ENCODE measurements at places on chromosomes 2 and 18.

DNA sequence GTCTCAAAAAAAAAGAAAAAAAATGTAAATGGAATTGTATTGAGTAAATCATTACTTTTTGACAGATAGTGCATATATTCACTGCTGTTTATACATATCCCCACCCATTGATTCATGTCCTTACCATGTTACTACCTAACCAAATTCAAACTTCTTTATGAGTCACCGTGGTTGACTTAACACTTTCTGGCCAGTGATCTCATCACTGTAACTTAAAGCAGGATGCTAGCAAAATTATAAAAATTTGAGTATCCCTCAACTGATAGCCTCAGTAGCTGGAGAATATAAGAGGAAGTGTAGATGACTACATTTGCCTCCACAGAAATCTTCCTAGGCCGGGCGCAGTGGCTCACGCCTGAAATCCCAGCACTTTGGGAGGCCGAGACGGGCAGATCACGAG lies 13.4 kb downstream of the CNOT9 start:
- no peak for DNase-seq

DNA sequence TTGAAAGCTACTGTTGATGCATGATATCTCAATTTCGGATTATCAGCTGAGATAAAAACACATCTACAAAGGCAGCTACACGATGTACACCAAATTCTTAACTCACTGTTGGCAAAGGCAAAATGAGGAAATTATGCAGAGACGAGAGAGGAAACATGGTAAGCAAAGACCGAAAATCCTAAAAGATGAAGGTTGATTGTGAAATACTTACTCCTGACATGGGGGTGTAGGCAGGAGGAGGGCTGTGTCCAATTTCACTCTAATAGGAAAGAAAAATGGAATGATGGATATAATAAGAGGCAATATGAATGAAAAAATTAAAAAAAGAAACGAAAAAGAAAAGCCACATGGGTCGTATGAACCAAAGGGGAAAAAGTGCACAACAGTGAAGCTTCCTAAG lies 831.3 kb downstream of the CPS1 start:
- DNase-seq = no peak

DNA sequence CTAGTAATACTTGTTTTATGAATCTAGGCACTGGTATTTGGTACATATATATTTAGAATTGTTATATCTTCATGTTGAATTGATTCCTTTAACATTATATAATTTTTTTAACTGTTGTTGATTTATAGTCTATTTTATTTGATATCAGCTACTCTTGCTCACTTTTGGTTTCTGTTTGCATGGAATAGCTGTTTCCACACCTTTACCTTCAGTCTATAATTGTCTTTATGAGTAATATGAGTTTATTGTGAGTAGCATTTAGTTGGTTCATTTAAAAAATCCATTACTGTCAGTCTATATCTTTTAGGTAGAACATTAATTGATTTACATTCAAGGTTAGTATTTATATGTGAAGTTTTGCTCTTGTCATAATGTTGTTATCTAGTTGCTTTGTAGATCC lies 58.6 kb downstream of the SMCHD1 start:
- no peak for DNase-seq

- peak; percentile 86 for DNase-seq
These were observed 3.3 kb upstream of the SPRED2 start for GRCh38 chr2:65435625-65436168.

- DNase-seq = no peak
These were observed 297.0 kb upstream of the COL3A1 start for GRCh38 chr2:188677142-188677541.

DNA sequence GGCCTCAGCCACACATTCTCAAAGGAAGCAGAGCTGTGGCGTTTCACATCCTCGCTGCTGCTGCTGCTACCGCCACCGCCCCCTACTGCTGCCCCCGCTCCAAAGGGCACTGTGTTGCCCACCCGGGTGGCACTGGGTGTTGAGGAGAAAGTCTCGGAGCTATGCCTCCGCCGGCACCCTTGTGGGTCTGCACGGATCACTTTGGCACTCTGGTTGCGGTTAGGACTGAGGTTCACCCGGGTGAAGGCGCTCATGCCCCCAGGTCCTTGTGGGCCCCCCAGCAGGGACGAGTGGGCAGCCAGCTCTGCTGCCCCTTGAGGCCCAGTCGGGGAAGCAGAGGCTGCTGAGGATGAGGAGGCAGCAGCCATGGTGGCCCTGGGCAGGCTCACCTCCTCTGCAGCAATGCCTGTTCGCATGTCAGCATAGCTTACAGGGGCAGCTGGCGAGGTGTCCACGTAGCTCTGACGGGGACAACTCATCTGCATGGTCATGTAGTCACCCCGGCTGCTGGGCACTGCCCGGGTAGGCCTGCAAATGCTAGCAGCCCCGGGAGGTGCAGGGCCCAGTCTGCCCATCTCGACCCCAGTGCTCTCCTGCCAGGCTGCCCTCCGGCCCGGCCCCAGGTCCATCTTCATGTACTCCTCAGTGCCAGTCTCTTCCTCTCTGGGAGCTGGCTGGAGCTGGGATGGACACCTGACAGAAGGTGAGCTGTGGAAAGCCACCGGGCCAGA lies 4.2 kb downstream of the IRS1 start:
- DNase-seq = no peak

GRCh38 chr2:237692601-237693290 lies 65.4 kb downstream of the LRRFIP1 start:
- no peak for DNase-seq

DNA sequence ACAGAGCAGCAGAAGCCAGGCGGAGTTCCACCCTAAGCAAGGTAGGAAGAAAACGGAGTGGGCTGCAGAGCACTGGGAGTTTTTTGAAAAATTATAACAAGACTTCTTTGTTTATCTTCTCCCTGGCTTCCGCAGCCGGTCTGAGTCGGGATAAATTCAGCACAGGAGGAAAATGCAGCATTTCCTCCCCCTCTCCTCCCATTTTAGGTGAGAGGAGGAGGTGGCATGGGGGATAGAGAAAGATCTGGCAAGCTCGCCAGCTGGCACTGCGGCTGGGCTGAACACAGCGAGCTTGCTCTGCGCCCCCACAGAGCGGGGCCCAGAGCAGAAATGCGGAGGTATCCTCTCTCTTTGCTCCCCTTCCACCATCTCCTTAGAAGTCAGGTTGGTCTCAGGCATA lies 17.7 kb upstream of the CHRNA1 start:
- no peak for DNase-seq

DNA sequence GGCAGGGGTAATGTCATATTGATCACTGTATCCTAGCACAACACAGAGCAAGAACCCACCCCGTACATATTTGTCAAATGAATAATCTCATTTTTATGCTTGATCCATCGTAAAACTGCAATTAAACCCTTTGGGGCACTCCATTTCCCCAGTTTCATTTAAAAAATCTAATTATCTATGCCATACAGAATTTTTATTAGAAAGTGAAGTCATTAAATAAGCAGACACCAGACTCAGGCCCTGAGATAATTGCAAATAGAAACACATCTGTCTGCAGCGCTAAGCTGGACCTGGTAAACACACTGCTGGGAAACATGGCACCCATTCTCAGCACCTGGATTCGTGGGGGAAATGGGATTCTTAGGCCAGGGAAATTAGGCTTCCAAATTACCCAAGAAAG lies 5.1 kb downstream of the CYRIA start:
- no peak for DNase-seq

DNA sequence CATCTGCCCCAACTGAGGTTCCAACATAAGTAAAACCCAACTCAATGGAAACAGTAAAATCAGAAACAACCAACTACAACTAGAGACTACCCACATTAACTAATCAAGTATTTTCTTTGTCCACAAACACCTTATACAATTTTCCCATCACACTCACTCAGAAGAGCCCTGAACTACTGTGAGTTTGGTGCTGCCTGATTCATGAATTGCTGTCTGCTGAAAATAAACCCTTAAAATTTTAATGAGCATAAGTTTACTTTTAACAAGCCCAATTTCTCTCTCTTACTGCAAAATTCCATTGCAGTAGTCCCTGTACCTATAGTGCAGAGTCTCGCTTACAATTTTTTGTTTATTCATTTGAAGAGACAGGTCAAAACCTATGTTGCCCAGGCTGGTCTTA lies 203.9 kb downstream of the NBAS start:
- DNase-seq = no peak

DNA sequence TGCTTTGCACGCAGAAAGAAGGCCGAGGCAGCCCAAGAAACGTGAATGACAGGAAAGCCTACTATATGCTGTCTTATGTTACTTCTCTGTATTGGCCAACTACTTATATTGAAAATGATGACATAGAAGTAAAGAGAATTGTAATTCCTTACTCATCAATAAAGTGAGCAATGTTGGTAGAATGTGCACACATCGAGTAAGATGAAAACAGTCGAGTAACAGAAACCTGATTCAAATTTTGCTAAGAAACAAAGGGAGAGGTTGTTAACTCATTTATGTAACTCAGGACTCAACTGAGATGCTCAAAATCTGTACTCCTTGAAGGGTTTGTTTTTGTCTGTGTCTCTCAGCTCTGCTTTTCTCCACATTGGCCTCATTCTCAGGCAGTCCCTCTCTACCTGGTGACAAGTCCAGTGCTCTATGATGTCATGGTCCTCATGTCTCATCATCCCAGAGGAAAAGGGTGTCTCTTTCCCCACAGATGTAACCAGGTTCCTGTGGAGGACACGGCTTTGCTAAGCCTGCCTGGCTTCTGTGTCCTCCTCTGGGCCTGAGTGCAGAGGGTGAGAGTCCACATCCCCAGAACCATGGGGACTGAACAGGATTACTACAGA lies 30.3 kb upstream of the CCDC93 start:
- no peak for DNase-seq

DNA sequence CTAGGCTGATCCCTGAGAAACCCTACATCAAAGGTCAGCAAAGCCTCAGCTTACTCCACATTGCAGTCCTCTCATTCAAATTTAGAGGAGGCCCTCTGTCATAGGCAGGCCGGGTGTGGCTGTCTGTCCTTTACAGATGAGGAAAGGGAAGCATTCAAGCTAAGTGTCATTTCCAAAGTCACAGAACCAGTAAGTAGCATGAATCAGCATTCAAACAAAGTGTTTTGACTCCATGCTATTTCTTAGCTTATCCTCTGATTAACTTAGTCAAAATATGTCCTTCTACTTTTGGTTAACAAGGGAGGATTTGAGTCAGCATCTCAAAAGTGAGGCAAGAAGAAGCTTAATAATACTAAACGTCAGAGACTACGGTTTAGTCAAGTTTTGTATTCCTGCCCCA lies 409.0 kb upstream of the POU3F3 start:
- DNase-seq = no peak

- DNase-seq = no peak
These were observed 1.1 kb downstream of the WDSUB1 start for GRCh38 chr2:159285433-159285832.

DNA sequence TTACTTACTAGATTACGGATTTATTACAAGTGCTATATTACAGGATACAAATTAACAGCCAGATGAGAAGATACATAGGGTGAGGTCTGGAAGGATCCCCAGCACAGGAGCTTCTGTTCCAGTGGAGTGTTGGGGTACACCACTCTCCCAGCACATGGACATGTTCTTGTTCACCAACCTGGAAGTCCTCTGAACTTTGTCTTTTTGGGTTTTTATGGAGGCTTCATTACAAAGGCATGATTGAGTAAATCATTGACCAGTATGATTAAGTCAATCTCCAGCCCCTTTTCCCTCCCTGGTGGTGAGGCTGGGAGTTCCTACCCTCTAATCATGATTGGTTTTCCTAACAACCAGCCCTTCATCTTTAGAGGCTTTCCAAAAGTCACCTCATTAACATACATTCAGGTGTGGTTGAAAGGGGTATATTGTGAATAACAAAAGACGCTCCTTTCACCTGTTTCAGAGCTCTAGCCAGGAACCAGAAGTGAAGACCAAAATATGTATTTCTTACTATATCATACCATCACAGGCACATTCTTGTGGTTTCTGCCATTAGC lies 38.3 kb downstream of the APLF start:
- DNase-seq = no peak

DNA sequence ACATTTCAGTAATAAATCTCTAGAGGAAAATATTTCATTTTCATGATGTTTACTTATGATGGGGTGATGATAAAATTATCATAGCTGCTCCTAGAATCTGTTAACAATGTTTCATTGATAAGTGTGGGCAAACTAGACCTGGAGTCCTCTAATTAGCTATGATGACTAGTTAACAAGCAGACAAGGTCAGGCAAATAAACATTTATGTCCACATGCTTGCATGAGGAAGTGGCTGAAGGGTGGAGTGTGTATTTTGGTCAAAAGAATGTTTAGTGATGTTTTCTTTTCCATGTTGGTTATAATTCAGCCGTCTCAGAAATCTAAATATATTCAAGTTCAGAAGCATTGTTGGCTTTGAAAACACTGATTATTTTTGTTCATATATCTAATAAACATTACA lies 99.9 kb upstream of the FN1 start:
- no peak for DNase-seq

- peak; percentile 28 for DNase-seq
These were observed 5.8 kb upstream of the D2HGDH start for GRCh38 chr2:241728627-241729026.

DNA sequence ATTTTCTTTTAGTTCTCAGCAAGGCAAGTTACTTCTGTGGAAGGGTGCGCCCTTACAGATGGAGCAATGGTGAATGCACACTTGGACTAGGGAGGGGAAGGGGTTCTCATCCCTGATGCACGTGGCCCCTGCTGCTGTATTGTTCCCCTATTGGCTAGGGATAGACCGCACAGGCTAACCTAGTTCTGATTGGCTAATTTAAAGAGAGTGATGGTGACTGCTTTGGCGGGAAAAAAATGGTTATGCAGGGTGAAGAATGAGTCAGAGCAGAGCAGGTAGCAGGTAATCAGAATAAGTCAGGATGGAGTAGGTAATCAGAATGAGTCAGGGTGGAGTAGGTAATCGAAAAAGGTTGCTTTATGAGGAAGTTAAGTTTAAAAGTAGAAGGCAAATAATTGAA lies 171.5 kb downstream of the MTCL1 start:
- DNase-seq = no peak

- DNase-seq = no peak
These were observed 40.3 kb downstream of the RRM2 start for GRCh38 chr2:10162586-10163497.

GRCh38 chr18:34153711-34154110 lies 71.0 kb downstream of the NOL4 start:
- DNase-seq = no peak

DNA sequence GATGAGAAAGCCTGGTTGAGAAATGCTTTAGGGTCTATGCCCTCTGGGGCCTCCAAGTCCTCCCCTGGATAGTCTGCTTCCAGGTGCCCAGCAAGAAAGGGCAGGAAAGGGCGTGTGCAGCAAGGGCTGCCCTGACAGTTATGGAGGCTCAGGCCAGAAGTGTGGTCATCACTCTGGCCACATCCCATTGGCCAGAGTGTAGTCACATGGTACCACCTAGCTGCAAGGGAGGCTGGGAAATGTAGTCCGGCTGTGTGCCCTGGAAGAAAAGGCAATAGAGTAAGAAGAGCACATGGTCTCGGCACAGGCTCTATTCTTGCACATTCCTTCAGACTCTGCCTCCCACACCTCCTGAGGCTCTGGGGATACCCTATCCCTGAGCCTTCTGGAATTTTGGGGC lies 35.7 kb downstream of the ODC1 start:
- DNase-seq = no peak
